ENCODE measurements at places on chromosomes 6 and 20.

DNA sequence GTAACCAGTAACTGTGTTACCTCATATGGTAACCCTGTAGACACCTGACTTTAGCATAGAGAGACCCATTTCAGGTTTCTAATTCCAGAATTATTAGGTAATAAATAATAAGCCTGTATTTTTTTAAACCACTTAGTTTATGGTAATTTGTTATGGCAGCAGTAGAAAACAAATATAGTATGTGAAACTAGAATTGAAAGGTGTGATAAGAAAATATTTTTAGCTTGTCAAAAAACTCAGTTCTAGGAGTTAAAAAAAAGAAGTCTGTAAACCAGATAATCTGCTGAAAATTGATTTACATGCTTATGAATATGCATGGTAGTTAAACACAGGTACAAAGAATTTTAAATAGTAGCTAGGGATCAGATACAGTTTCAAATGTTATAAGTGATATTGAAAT is 695.0 kb upstream of the GJE1 start:
- no peak for DNase-seq

DNA sequence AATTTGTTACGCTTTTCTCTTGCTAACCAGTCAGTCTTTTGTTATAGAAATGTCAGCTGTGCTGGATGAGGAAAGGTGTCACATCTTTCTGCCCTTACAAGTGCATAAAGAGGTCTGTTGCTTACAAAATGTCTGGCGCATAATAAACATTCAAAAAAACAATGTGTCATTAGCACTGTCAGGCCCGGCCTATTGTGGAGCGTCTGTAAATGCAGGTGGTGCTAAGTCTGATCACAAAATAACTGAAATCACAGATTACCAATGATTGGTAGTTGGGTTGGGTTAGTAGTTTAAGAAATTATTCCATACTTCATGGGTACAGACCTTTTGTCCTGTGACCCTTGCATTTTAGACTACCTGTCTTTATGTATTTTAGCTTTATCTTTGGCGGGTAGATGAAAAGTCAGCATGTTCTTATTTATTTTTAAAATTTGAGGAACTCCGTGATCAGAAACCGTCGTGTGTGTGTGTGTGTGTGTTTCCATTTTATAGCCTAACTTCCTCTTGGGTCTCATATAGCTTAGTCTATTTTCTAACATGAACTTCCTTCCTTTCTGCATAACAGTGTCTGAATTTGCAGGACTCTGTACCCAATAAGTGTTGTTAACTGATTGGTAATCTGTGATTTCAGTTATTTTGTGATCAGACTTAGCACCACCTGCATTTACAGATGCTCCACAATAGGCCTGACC is 88.1 kb upstream of the IFNGR1 start:
- no peak for DNase-seq

DNA sequence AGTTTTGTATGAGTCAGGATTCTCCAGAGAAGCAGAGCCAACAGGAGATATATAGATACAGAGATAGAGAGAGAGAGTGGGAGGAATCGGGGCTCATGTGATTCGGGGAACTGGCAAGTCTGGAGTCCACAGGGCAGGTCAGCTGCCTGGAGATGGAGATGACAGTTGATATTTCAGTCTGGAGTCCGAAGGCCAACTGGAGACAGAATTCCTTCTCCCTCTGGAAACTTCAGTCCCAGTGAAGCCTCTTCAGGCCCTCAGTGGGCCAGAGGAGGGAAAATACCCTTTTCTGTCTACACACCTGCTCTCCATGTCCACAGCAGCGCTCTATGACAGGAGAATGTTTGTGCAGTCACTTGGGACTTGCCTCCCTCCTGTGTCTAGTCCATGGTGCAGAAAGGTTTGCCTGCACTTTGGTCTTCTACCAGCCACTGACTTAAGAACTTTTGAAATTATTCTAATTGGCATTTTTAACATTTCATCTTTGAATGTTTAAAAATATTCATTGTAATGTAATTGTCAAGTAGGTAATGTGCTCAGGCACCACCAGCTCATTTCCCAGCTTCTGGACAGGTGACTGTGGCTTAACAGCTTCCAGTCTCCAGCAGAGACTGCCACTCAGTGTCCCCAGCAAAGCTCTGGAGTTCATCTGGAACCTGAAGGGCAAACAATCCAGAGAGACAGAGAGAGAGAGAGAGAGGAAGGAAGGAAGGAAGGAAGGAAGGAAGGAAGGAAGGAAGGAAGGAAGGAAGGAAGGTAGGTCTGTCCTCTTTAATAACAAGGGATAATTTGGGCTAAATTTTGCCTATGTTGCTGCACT is 43.8 kb upstream of the AFDN start:
- DNase-seq: no peak

DNA sequence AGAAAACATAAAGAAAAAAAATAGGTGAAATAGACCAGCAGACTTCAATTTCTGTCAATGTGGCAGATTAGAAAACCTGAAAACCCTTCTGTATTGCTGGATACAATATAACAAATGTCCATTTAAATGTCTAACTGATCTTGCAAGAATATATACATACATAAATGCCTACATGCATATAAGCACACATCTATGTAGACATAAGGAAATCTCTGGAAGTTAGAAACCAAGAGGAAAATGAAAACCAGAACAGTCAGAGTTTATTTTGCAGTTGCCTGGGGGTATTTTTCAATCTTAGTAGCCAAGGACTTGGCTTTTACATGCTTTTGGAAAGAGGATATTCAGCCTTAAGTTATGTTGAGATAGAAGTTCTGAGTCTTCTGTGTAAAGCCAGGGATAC is 184.0 kb downstream of the RPS12 start:
- no peak for DNase-seq

GRCh38 chr20:4708856-4709255 is 12.9 kb upstream of the PRND start:
- DNase-seq: no peak

- DNase-seq: no peak
Observed at GRCh38 chr6:113530769-113531168, 326.4 kb upstream of the MARCKS start.

DNA sequence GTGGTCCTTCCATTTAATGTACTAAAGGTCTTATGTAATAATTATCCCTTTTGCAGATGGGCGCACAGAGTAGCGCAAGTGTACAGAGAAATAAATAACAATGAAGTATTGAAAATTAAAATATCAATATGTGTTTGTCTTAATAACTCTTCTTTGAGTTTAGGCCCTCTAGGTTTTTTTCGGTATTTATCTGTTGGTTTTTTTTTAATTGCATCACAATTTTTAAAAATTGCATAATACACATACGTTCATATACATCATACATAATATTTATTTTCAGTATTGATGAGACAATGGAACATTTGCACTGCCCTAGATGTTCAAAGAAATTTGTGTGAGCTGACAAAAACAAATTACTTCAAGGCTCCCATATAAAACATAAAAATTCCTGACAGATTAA is 15.1 kb downstream of the ADGRB3 start:
- DNase-seq: no peak

DNA sequence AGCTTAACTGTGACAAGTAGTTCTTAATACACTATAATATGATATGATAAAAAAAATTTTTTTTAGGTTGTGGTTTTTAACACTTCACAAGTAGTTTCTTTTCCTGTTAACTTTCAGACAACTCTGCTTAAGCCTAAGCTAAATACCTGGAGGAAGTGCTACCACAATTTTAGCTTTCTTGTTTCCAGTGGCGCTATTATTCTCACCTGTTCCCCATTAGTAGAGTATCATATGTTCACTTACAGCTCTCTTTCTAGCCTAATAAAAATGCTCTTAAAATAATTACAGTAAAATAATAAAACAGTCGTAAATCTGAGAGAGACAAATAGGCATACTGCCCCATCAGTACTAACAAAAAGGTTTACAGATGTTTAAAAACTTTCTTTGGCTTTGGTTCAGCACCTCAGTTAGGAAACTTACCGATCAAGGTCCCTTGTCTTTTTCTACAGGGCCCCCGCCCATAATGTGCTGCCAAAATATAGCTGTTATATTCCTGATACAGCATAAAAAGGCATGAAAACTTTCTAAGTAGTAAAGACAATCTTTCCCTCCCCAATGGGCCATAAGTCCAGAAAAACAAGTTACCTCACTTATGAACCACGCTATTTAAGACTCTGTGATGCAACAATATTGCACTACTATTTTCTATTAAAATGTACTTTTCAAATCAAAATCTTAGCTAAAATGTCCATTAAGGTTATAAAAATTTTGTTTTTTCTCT is 57.9 kb downstream of the SESN1 start:
- DNase-seq: no peak

GRCh38 chr6:21164768-21165326 is 428.7 kb upstream of the SOX4 start:
- DNase-seq: no peak

GRCh38 chr20:15406072-15406471 is 1068.7 kb upstream of the FLRT3 start:
- no peak for DNase-seq

GRCh38 chr20:47295129-47295813 is 61.2 kb downstream of the ZMYND8 start:
- no peak for DNase-seq

DNA sequence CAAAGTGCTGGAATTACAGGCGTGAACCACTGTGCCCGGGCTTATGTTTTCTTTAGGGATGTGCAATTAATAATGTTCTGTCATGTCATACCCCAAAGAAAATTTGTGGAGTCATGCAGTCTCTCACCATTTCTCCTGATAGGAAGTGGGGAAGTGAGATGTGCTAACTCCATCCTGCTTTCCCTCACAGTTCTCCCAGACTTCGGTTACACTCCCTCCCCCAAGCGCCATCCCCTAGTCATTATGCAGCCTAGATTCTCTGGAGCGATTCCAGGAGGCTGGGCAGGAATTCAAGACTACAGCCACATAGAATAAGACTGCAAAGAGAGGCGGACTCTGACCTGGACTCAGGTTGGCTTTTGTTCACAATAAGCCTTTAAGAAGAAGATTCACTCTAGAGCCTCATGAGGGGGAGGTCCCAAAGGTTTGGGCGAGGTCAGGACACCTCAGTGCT is 271.4 kb downstream of the ALDH8A1 start:
- DNase-seq: no peak

DNA sequence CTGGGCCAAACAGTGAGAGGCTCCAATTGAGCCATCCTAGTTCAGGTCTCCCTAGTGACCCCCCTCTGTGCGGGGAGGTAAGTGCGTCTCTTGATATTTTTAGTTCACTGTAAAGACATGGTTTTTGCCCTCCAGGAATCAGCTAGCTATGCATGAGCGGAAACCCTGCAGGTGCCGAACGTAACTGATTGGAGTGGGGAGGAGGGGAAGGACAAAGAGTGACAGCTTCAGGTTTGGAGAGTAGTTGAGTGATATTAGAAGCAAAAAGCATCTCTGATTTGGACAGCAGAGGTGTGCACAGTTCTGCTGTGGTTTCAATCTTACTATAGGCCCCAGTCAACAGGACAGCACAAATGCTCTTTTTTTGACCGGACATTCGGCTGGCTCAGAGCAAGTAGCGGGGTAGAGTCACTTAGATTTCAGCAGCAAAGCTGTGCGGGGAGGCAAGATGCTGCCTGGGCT is 31.8 kb downstream of the TBC1D7 start:
- DNase-seq: no peak

GRCh38 chr6:84172574-84172973 is 54.9 kb downstream of the CEP162 start:
- DNase-seq: no peak

DNA sequence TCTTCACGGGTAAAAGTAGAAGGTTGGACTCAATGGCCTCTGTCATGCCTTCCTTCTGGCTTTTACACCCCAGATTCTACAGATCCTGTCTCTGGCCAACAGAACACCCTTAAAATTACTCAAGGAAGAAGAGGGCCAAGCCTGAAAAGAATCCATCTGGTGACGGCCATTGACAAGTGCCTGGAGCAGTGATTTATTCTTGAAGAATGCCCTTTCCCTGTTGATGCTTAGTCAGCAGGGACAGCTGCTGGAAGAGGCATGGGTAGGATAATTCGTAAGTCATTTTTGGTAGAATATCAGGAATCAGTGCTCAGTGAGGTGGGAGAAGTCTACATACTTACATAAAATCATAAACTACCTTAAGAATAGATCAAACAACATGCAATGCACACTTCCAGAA is 397.9 kb downstream of the SAMD5 start:
- DNase-seq: no peak

- DNase-seq: no peak
Observed at GRCh38 chr6:6886171-6886885, 221.4 kb upstream of the RREB1 start.

DNA sequence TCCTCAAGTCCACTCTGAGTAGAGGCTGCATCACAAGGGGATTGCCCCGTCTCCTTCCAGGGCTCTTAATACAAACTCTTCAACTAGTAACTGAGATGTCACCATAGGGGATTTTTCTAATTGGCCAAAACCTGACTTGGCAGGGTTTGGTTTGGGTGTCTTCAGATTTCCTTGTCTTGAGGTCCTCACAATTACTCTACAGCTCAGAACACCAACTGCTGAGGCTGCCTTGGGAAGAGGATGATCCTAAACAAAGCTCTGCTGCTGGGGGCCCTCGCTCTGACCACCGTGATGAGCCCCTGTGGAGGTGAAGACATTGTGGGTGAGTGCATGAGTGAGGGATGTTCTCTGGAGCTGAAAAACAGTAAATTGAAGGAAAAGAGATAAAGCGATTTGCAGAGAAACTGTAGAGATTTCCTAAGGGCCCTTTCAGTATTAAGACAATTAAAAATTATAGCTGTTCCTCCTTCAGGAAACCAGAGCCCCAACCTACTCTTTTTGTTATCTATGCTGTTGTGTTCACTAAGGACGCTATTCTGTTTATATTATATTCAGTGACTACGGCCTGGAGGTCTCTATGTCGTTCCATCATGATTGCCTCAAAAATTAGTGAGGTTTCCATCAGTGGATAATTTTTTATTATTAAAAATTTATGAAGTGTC is at the start of gene HLA-DQA1:
TSS of gene HLA-DQA1 (plus strand) at position 188 of the 662 bp plus-strand sequence. CDS start at position 241, 53 bp downstream.
- DNase-seq: no peak

DNA sequence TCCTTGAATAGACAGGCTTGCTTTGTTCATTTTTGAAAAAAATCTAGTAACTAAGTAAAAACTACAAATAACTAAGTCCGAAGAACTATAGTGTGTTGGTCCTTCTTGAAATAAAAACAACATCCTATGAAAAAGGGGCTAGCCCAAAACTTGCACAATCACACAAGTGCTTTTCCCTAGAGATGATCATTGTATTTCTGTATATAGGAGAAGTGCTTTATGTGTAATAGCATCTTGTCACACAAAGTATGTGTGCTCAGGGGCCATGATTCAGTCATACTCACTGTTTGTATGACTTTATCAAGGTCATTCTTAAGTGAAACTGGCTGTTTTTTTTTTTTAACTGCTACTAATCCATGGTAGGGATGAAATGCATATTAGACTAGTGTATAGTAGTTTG is 179.8 kb downstream of the DTNBP1 start:
- DNase-seq: no peak

GRCh38 chr6:142387997-142388815 is 86.4 kb downstream of the ADGRG6 start:
- no peak for DNase-seq

DNA sequence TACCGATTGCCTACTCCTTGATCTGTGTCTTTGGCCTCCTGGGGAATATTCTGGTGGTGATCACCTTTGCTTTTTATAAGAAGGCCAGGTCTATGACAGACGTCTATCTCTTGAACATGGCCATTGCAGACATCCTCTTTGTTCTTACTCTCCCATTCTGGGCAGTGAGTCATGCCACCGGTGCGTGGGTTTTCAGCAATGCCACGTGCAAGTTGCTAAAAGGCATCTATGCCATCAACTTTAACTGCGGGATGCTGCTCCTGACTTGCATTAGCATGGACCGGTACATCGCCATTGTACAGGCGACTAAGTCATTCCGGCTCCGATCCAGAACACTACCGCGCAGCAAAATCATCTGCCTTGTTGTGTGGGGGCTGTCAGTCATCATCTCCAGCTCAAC is 13.5 kb downstream of the CCR6 start:
- DNase-seq: no peak

All from thoracic aorta (tissue), 2 donors.